NCI-H460 (cell line): ENCODE measurements at places on chromosomes 2 and 18.

GRCh38 chr2:42888321-42889245 lies 96.2 kb upstream of the HAAO start:
- no peak for DNase-seq

DNA sequence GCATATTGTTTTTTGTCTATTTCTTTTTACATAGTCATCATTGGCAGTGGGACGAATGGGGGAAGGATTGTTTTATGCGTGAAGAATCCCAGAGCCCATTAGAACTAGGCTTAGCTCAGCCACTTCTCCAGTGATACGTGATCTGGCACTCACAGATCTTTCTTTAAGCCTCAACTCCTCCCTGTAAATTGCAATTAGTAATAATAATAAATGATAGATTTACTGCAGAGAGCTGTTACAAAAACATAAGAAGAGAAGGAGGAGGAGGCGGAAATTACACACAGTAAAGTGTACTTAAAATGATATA lies 629.3 kb downstream of the NRXN1 start:
- no peak for DNase-seq

GRCh38 chr2:216485237-216485636 lies 13.4 kb upstream of the RPL37A start:
- DNase-seq, result no peak

DNA sequence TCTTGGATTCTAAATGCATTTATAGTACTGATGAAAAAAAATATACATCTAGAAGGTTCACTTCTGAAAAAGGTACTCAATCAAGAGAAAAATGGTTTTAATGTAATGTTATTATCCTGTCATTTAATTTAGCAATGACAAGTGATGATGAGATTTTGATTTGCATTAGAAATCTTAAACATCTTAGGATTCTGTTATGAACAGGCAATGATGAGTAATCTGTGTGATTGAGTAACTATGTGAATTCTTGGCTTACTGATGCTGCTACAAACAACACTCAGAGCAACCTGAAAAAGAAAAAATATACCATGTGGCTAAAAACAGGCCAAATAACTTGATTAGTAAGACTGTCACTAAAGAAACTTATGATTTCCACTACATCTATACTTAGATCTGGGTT lies 30.1 kb downstream of the RBKS start:
- peak; percentile 41 for DNase-seq

GRCh38 chr2:70494293-70494886 lies 59.2 kb downstream of the TGFA start:
- DNase-seq, result no peak
